Liver (tissue), 10 donors: ENCODE measurements at places on chromosomes 3 and 15. TPM values are rescaled to one million over a fixed set of nuclear protein-coding genes. Genes with fewer than 3 reads are reported as not detected.

- DNase-seq: no peak
Observed at GRCh38 chr3:32401126-32401525, 9.5 kb downstream of the CMTM7 start.

GRCh38 chr15:39180483-39180933 is 400.4 kb upstream of the THBS1 start:
- DNase-seq: no peak

- DNase-seq: no peak
Observed at GRCh38 chr3:10558736-10559135, 53.4 kb upstream of the ATP2B2 start.

- no peak for DNase-seq
Observed at GRCh38 chr15:48939648-48940047, 24.1 kb downstream of the SHC4 start.

The GOLGA8G gene
- not detected for total RNA-seq

The A4GNT gene
- 0.17 TPM for total RNA-seq

The ZNF660 gene
- 0.59 TPM for total RNA-seq
